ENCODE measurements at places on chromosomes 4 and X.

- no peak for DNase-seq
Measured at GRCh38 chr4:152687974-152688599, 8.3 kb upstream of the TMEM154 start.

GRCh38 chr4:119080721-119081541 is 54.7 kb upstream of the MYOZ2 start:
- DNase-seq, result no peak

- DNase-seq, result no peak
Measured at GRCh38 chrX:151402719-151403390, 5.8 kb downstream of the VMA21 start.

- no peak for DNase-seq
Measured at GRCh38 chr4:77582711-77583110, 22.9 kb upstream of the CXCL13 start.

DNA sequence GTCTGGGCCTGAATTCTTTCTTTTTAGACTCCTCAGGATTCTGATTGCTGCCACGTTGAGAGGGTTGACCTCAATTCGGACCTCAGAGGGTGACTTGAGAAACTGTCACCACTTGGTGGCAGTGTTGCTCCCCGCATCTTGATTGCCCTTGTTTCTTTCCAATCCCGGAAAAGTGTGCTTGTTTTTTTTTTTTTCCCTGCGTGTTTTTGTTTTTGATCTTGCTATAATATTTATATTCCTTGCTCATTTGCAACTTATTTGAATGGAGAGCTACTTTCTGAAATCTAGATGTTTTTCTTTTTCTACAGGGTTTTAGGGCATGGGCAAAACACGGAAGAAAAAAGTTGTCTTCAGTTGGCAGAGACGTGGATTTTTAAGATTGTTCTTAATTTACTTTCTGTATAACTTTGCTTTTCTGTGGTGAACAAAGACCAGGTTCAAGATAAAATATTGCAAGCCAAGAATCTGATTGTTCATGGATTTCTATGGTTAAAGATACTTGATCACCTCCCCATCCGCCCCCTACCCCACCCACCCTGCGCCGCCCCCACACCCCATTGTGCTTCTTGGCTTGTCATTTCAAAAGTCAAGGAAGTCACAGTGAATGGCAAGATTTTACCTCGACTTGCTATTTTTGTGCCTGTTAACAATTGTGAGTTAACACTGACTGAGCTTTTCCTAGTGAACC is 102.0 kb downstream of the PTTG2 start:
- DNase-seq, result peak; percentile 62

- peak; percentile 71 for DNase-seq
Measured at GRCh38 chr4:38328989-38329729, 334.8 kb upstream of the KLF3 start.

GRCh38 chrX:44025555-44025954 is 52.4 kb upstream of the NDP start:
- no peak for DNase-seq

DNA sequence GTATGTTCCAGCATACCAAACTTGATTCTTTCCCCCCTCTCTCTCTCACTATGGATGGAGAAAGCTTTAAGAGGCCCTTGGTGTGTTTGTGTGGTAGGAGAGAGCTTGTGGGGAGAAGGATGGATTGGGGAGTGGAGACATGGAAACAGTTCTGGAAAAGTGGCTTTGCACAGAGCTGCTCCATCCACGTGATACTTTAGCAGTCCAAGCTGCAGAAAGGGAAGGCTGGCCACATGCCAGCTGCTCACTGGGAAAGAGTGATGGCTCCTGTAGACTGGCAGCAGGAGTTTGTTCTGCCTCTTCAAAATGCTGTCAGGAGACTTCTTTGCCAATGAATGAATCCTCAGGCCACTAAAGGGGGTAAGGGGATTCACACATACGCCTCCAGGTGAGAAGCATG is 21.7 kb upstream of the SEC24B start:
- no peak for DNase-seq

GRCh38 chr4:139528377-139529005 is 27.5 kb downstream of the SETD7 start:
- DNase-seq, result peak; percentile 41

- no peak for DNase-seq
Measured at GRCh38 chr4:16722416-16722815, 176.0 kb downstream of the LDB2 start.

DNA sequence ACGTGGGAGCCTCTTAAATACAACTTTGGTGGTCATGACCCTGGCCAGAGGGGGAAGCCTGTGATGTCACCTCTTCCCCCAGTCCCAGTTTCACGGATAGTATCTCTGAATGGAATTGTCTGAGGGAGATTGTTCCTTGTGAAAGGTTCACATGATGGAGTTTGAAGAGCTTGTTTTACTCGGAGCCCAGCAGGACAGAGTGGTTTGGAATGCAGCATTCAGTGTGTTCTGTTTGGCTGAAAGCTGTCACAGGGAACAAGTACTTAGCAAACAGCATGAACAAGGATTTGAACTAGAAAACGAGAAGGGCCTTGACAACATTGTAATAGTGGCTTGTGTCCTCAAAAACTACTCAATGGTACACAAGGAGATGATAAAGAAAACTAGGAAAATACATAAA is 133.9 kb upstream of the CXorf66 start:
- DNase-seq, result no peak

GRCh38 chr4:128483816-128484215 is 196.2 kb upstream of the PGRMC2 start:
- DNase-seq, result no peak
